ENCODE measurements at places on chromosomes 1 and 21.

- no peaks in the 10 kb centered on the region for H3K4me1 ChIP-seq
- no peaks in the 10 kb centered on the region for H3K27me3 ChIP-seq
- H3K36me3 ChIP-seq = no peaks in the 10 kb centered on the region
- no peak overlapping the region for H3K4me3 ChIP-seq
- H3K27ac ChIP-seq = no peak overlapping the region
These were observed 228.4 kb upstream of the DMRTA2 start for GRCh38 chr1:50651476-50652263.

DNA sequence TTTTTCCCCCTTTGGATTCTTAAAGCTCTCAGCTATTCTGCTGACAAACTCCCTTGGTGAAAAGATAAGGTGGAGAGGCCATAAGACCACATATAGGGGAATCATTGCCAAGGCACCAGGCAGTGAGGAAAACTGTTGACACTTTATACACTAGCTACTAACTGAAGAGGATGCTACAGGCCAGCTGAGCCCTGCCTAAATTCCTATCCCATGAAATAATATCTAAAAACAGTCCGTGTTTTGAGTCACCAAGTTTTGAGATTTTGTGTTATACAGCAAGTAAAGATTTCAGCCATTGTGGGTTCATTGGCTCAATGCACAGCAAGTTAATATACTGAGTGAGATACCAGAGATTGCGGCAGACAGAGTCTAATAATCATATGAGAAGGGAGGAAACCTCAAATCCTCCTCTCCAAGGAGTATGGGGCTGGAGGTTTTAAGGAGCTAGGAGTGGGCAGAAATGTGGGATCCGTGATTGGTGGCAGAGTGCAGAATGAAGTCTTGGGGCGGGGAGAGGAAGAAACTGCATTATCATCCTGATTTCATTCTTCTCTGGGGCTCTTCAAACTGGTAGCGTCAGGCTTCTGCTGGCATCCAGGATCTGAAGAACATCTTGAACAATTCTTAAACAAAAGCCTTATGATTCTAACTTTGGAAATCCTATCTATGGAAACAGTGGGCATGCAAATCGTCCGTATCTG, 9.2 kb downstream of the CLDN8 start:
- H3K36me3 ChIP-seq = no peaks in the 10 kb centered on the region
- H3K27ac ChIP-seq = no peak overlapping the region
- H3K27me3 ChIP-seq = no peaks in the 10 kb centered on the region
- no peaks in the 10 kb centered on the region for H3K4me1 ChIP-seq
- H3K4me3 ChIP-seq = no peak overlapping the region

- H3K27ac ChIP-seq = no peak overlapping the region
- H3K36me3 ChIP-seq = no peaks in the 10 kb centered on the region
- peak overlapping the region; percentile 14 for H3K4me3 ChIP-seq
- peaks cover 18% of the 10 kb centered on the region for H3K27me3 ChIP-seq
These were observed 1.2 kb upstream of the PSMB2 start for GRCh38 chr1:35642471-35642955.

GRCh38 chr21:44854664-44855446, 18.6 kb downstream of the PTTG1IP start:
- no peak for DNase-seq
- H3K36me3 ChIP-seq = peaks cover 18% of the 10 kb centered on the region
- no peak overlapping the region for H3K4me3 ChIP-seq

DNA sequence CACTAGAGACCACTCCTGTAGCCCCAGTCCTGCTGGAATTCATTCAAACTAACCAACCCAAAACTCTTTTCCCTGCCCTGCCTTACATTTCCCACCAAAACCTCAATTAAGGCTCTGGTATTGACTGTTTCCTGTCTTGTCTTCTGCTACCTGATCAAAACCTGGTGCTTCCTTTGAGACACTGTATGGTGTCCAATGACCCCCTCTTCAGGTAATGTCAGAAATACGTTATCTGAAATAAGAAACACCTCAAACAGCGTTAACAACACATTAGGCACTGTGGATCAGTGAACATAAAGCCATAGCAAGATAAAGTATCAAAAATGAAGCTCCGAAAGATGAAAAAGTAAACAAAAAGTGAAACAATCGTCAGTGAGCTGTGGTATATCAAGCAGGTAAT, 343.2 kb upstream of the ZP4 start:
- H3K27me3 ChIP-seq = no peaks in the 10 kb centered on the region
- H3K27ac ChIP-seq = no peak overlapping the region
- no peak for DNase-seq
- no peaks in the 10 kb centered on the region for H3K4me1 ChIP-seq

Data from small intestine (tissue), 16 donors.